ENCODE measurements at places on chromosomes 2 and 18.

DNA sequence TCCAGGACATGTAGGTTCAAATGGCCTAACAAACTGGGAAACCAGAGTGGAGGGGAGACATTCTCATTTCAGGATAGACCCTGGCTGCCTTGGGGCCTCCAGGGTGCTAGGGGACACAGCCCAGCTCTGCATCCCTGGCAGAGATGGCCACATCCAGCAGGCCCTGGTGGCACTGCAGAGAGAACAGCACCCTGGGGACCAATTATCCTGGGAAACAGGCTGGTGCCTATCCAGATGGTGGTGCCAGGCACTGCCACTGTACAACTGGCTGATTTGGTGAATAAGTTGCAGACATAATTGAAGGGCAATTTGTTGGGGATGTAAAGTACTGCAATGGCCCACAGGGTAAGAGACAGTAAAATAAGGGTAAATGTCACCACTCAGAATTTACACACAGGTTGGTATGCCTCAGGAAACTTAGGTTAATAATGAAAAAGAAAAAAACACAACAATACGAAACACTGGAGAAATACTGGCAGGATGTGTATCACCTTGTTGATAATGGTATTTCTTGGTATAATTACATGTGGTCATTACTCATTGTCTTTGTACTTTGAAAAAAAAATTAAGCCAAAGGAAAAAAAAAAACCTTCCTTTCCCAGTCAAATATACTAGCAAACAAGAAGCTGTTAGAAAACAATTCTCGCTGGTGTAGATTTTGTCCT is 12.8 kb upstream of the SFTPB start:
- DNase-seq = no peak

DNA sequence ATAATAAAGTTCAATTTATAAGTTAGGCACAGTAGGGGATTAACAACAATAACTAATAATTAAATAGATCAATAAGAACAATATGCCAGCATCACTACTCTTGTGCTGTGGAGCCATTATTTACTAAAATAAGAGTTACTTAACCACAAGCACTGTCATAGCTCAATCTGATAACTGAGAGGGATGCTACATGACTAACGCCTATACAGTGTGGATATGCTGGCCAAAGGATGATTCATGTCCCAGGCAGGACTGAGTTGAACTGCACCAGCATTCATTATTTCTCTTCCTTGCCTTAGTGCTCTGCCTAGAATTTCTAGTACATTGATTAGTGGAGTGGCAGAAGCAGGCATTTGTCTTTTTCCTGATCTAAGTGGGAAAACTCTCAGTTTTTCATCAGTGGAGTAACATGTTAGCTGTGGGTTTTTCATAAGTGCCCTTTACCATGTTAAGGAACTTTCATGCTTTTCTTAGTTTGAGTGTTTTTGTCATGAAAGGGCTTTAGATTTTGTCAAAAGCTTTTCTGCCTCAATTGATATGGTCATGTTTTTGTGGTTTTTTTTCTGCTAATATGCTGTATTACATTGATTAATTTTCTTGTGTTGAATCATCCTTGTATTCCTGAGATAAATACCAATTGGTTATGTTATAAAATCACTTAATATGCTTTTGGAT is 21.7 kb downstream of the KIAA1328 start:
- no peak for DNase-seq

GRCh38 chr2:79437433-79438267 is 75.2 kb upstream of the CTNNA2 start:
- no peak for DNase-seq

GRCh38 chr2:88859461-88859860 is 168.0 kb downstream of the RPIA start:
- no peak for DNase-seq

DNA sequence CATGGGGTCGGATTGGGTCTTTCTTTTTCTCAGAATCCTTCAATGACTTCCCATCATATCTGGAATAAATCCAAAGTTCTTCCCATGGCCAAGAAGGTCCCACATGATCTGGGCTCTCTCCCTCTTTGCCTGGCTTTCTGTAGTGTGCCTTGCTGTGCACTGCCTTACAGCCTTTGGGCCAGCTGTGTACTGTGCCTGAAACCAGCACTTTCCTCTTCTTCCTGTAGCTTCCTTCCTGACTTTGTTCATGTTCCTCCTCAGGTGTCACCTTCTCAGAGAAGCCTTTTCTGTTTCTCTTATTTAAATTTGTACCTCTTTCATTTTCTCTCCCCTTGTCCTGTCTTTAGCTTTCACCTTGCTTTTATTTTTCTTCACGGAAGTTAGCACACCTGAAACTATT is 4.3 kb upstream of the CDCA7 start:
- no peak for DNase-seq

- no peak for DNase-seq
Observed at GRCh38 chr2:27282892-27283291, 663 bp downstream of the TRIM54 start.

Data from T-helper 9 cell (primary cell).